ENCODE measurements at places on chromosomes 12 and 14.

DNA sequence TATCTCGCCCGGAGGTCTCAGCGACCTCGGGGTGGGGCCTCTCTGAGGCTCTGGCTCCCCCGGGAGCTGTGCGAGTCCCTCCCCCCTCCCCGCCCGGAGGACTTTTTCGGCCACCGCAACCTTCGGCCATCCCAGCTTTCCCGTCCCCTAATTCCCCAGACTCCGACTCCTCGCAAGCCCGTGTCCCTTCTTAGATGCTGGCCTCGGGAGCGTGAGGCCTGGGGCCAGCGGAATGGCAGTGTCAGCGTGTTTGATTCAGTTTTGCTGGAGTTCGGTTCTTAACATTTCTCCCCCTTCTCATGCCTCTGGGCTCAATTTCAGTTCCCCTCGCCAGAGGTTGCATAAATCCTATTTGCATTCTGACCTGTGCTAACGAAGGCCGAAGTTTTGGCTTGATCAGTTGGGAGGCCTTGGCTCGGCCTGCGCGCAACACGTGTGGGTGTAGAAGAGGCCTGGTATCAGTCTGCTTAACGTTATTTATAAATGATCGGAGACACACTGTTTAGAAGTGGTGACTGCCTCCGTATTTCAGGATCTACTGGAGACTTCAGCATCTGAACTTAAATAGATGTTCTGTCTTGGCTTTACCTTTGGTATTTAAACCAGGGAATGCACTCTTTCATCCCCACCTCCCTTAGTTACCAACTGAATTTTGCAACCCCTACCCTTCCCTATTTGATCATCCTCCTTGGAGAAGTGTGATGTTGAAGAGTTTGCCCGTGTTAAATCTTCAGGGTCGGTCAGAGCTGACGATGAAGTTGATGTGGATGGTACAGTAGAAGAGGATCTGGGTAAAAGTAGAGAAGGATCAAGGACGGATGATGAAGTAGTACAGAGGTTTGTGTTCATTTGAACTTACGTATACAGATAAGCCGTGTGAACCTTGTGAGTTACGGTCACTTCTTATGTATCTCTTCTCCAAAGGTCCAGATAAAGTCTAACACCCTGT lies 851 bp downstream of the HSP90B1 start:
- no peaks in the 10 kb centered on the region for H3K27me3 ChIP-seq
- H3K36me3 ChIP-seq: peaks cover 20% of the 10 kb centered on the region
- H3K27ac ChIP-seq: peak overlapping the region; percentile 95
- H3K4me1 ChIP-seq: peaks cover 60% of the 10 kb centered on the region
- peak; percentile 75 for DNase-seq

- H3K4me1 ChIP-seq: no peaks in the 10 kb centered on the region
- no peak overlapping the region for H3K27ac ChIP-seq
Observed at GRCh38 chr14:65228436-65228835, 126.1 kb upstream of the MAX start.

DNA sequence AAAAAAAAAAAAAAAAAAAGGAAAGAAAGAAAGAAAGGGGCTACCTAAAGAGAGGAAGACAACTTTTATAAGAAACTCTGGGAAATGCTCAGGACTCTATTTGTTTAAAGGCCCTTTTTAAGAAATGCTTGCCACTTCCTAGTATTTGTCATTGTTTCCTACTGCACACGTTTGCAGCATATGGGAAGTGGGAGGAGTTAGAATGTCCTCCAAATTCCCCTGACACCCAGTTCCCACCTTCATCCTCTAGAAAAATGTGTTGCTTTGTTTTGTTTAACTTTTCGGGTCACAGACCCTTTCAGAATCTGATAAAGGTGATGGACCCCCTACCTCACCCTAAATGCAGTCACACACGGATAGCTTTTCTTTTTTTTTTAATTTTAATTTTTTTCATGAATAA lies 40.8 kb downstream of the NINJ2 start:
- no peak overlapping the region for H3K4me3 ChIP-seq
- H3K27me3 ChIP-seq: no peaks in the 10 kb centered on the region
- no peak overlapping the region for H3K27ac ChIP-seq
- DNase-seq: no peak

GRCh38 chr12:31620311-31620710 lies 29.4 kb upstream of the DENND5B start:
- no peaks in the 10 kb centered on the region for H3K27me3 ChIP-seq
- no peak overlapping the region for H3K4me3 ChIP-seq
- H3K27ac ChIP-seq: no peak overlapping the region
- H3K36me3 ChIP-seq: no peaks in the 10 kb centered on the region
- no peaks in the 10 kb centered on the region for H3K4me1 ChIP-seq

GRCh38 chr12:44015333-44015941 lies 179.6 kb downstream of the TMEM117 start:
- no peaks in the 10 kb centered on the region for H3K4me1 ChIP-seq
- H3K4me3 ChIP-seq: no peak overlapping the region
- no peak overlapping the region for H3K27ac ChIP-seq
- no peaks in the 10 kb centered on the region for H3K36me3 ChIP-seq
- no peaks in the 10 kb centered on the region for H3K27me3 ChIP-seq

DNA sequence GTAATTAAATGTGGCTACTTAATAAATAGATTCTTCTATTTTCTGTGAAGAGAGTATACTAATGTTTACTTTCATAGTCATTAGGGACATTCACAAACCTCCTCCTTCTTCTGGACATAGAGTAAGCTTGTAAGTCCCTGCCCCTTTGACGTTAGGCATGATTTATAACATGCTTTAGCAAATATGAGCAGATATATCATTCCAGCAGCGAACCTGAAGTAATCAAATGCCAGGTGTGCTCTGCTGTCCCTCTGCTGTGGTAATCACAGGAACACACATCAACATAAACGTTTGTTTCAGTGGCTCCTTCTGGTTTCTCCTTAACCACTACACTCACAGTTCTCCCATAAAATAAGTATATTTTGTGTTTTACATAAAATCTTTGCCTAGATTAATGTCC lies 961.8 kb downstream of the FLRT2 start:
- H3K27ac ChIP-seq: no peak overlapping the region
- H3K4me1 ChIP-seq: no peaks in the 10 kb centered on the region
- no peak for DNase-seq
- H3K27me3 ChIP-seq: no peaks in the 10 kb centered on the region
- no peak overlapping the region for H3K4me3 ChIP-seq

DNA sequence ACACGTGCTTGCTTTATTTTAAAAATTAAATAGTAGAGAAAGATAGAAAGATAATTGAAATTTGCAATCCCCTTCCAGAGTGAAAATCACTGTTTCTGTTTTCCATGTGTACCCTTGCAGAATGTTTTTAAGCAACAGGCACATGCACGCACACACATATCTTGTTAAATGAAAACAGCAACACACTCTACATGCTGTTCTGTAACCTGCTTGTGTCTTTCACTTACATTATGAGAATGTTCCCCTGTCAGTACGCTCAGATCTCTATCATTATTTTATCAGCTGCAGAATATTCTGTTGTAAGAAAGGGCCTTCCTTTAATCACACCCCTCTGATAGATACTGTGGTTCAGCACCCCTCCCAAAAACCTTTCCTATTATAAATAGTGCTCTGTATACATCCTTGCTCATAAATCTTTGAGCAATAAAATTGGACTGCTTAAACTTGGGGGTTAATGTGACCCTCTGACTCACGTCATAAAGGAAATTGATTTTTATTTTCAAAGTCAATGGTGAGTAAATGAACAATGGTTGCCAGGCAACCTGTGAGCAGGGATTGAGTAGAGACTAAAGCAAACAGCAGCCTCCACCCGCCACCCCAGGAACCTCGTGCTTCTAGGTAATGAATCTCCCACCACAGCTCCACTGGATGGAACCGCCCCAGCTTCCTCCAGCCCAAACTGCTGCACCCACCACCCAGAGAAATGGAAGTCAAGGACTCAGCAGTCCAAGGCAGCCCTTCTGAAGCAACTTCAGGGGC lies 31.9 kb upstream of the CHGA start:
- no peak overlapping the region for H3K27ac ChIP-seq
- H3K4me3 ChIP-seq: no peak overlapping the region
- H3K36me3 ChIP-seq: no peaks in the 10 kb centered on the region
- DNase-seq: no peak
- H3K27me3 ChIP-seq: no peaks in the 10 kb centered on the region

DNA sequence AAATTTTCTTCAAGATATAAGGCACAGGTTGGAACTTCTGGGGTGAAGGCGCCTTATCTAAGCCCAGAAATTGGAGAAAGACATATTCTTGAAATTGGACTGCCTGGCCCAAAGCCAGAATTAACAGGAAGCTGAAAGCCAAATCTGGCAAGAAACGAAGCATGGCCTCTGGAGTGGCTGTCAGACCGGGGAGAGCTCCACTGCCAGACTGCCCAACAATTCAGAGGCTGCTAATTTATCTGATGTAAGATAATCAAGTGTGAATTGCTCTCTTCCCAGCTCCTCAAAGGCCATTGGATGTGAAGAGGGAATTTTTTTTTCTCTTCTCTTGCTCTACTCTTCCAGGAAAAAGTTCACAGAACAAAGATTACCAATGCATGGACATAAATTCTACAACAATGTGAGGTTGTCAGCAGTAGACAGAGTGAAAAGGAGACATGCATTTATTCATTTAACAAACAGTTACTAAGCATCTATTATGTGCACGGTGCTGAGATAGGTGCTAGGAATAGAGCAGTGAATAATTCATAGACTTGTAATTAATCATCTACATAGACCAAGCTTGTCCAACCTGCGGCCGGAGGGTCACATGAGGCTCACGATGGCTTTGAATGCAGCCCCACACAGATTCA lies at the start of gene GDF3:
Gene GDF3 (minus strand): TSS at position 210 of the 632 bp plus-strand sequence. CDS start 47 bp downstream, at position 163.
- no peaks in the 10 kb centered on the region for H3K4me1 ChIP-seq
- no peak within 1 kb of the TSS for H3K4me3 ChIP-seq
- no peaks in the 10 kb centered on the region for H3K27me3 ChIP-seq

DNA sequence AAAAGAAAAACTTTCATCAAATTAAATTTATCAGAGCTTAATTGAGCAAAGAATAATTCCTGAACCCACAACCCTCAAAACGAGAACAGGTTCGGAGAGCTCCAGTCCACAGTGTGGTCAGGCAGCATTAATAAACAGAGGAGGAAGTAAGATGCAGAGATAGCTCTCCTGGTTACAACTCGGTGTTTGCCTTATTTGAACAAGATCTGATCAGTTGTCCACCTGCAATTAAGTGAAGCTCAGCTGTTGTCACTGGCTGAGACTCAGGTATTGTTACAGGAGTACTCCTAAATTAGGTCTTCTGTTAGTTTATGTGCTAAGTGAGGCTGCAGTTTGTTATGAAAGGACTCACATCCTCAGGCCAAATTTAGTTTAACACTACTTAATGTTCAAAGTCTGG lies 451.4 kb upstream of the PDE3A start:
- no peak for DNase-seq
- H3K4me3 ChIP-seq: no peak overlapping the region
- no peaks in the 10 kb centered on the region for H3K27me3 ChIP-seq
- H3K4me1 ChIP-seq: no peaks in the 10 kb centered on the region
- H3K36me3 ChIP-seq: no peaks in the 10 kb centered on the region

DNA sequence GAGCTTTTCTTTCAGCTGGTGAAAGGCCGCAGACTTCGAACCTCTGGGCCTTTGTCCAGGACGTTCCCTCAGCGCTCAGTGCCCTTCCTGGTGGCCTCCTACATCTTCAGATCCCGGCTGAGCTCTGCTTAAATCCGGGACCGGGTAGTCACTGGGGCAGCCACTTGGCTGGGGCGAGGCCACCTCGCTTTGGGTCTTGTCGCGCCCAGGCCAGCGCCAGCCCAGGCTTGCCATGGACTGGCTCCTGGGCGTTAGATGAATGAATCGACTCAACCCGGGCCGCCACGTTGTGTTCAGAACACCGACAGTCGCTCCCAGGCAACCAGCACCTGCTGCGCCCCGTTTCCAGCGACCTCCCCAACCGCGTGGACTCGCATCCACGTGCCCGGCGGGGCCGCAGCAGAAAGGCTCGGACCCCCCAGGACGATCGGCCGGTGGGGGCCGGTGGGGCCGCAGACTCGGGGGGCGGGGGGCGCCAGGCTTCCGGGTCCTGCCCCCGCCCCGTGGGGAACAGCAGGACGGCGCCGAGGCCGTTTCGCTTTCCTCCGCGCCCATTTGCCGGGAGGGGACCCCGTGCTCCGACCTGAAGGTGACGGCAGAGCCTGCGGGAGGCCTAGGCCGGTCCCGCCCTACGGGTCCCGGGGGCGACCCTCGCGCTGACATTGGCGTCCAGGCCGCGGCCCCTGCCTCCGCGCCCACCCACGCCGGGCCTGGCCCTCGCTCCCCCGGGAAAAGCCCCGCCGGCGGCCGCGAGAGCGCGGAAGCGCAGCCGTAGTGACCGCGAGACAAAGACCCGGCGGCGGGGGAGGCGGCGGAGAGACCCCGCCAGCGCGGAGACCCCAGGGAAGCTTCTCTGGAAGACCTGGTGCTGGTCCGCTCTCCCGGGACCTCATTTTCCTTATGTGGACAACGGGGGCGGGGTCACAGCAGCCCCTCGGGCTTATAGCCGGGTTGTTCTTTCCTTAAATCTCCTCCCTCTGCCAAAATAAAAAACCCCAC lies 37.3 kb upstream of the RCOR1 start:
- H3K4me1 ChIP-seq: peaks cover 15% of the 10 kb centered on the region
- H3K27me3 ChIP-seq: peaks cover 3% of the 10 kb centered on the region
- no peak for DNase-seq
- H3K36me3 ChIP-seq: no peaks in the 10 kb centered on the region
- H3K4me3 ChIP-seq: peak overlapping the region; percentile 67

DNA sequence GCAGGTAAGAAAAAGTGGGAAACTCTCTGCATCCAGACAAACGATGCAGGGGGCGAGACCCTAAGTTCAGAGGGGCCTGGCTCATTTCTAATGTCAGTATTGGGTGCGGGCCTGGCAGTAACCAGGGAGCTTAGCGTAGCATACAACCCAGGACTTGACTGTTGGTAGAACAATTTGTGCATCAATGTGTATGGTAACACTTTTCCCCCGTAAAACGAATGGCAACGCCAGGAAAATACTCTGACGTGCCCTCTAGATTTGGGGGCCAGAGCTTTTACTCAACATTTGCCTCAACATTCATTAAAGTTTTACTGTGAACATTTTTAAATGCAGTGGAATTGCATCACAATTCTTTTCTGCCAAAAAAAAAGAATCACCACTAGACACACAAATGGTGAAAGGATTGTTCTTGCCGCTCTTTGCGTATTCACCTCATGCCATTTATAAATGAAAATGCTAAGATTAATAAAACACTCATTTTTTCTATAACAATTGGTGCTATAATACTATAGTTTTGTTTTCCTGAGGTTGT lies 867 bp downstream of the RHOJ start:
- no peaks in the 10 kb centered on the region for H3K36me3 ChIP-seq
- H3K4me3 ChIP-seq: peak overlapping the region; percentile 47
- H3K27me3 ChIP-seq: no peaks in the 10 kb centered on the region
- peak overlapping the region; percentile 82 for H3K27ac ChIP-seq

- no peak overlapping the region for H3K4me3 ChIP-seq
- H3K4me1 ChIP-seq: peaks cover 9% of the 10 kb centered on the region
- H3K27me3 ChIP-seq: no peaks in the 10 kb centered on the region
- H3K36me3 ChIP-seq: no peaks in the 10 kb centered on the region
- peak overlapping the region; percentile 60 for H3K27ac ChIP-seq
- DNase-seq: no peak
Observed at GRCh38 chr14:76257842-76258397, 106.2 kb downstream of the GPATCH2L start.

DNA sequence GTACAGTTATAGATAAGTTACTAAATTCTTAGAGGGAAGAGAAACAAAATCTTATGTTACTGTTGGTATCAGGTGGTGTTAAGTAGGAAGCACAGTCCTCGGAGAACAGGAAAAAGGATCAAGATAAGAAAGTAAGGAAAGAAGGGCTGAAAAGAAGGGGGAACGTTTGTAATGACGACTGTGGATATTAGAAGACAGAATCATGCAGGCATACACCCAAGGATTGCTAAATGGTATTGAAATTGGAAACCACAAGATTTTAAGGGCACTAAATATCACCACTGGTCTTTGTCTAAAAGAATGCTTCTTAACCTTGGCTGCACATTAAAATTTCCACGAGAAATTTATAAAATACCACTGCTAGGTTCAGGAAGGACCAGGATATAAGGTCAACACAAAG lies 34.1 kb upstream of the ERGIC2 start:
- DNase-seq: no peak
- no peaks in the 10 kb centered on the region for H3K4me1 ChIP-seq
- no peaks in the 10 kb centered on the region for H3K36me3 ChIP-seq
- no peak overlapping the region for H3K27ac ChIP-seq
- H3K4me3 ChIP-seq: no peak overlapping the region
